A673 (cell line): ENCODE measurements at places on chromosomes 16 and 17. TPM values are rescaled to one million over a fixed set of nuclear protein-coding genes. Genes with fewer than 3 reads are reported as not detected.

TLCD2 gene
- 2.1 and 4.2 TPM in 2 replicates for total RNA-seq

ACSM2B gene
- total RNA-seq, result not detected in 2 replicates

PYY gene
- not detected in 2 replicates for total RNA-seq

ATP2A1 gene
- 3.0 and 3.5 TPM in 2 replicates for total RNA-seq

KRT9 gene
- total RNA-seq, result not detected in 2 replicates

NPIPA2 gene
- total RNA-seq, result 7.8 TPM in 2 replicates

PRSS22 gene
- total RNA-seq, result not detected in 2 replicates

SLC47A1 gene
- total RNA-seq, result 1.9 and 2.1 TPM in 2 replicates

MT3 gene
- not detected in 2 replicates for total RNA-seq

GJD3 gene
- not detected in 2 replicates for total RNA-seq

SSH2 gene
- total RNA-seq, result 75.5 and 83.8 TPM in 2 replicates

SCARF1 gene
- total RNA-seq, result 0.24 TPM in 1 of 2 replicates, not detected in the other

MILR1 gene
- total RNA-seq, result not detected in 2 replicates

LAT gene
- 2.8 and 5.5 TPM in 2 replicates for total RNA-seq

HIRIP3 gene
- 29.7 and 33.2 TPM in 2 replicates for total RNA-seq

PSMC3IP gene
- total RNA-seq, result 30.9 and 31.9 TPM in 2 replicates

PLEKHG4 gene
- 5.8 and 8.9 TPM in 2 replicates for total RNA-seq

HSD17B1 gene
- 0.59 and 0.60 TPM in 2 replicates for total RNA-seq

MRPL10 gene
- total RNA-seq, result 30.5 and 42.0 TPM in 2 replicates

OGFOD1 gene
- 68.4 and 78.1 TPM in 2 replicates for total RNA-seq

TPSB2 gene
- 9.6 and 16.7 TPM in 2 replicates for total RNA-seq

EPX gene
- not detected in 2 replicates for total RNA-seq

SLC12A3 gene
- total RNA-seq, result not detected in 2 replicates

KRT20 gene
- not detected in 2 replicates for total RNA-seq

DBNDD1 gene
- total RNA-seq, result 24.6 and 31.9 TPM in 2 replicates

PSKH1 gene
- total RNA-seq, result 24.2 and 27.4 TPM in 2 replicates

MYH3 gene
- total RNA-seq, result 2.1 and 3.2 TPM in 2 replicates

SLC13A2 gene
- not detected in 2 replicates for total RNA-seq

LRRC37B gene
- total RNA-seq, result 14.2 and 21.2 TPM in 2 replicates

PMFBP1 gene
- total RNA-seq, result 0.42 and 1.2 TPM in 2 replicates

SKAP1 gene
- not detected in 2 replicates for total RNA-seq

GRAPL gene
- not detected in 2 replicates for total RNA-seq

PRR35 gene
- 0.13 TPM in 1 of 2 replicates, not detected in the other for total RNA-seq

GPR139 gene
- total RNA-seq, result not detected in 2 replicates

PARD6A gene
- 8.6 and 8.7 TPM in 2 replicates for total RNA-seq

HP gene
- not detected in 2 replicates for total RNA-seq

ZC3H7A gene
- 65.0 and 67.2 TPM in 2 replicates for total RNA-seq

ENGASE gene
- 24.4 and 33.6 TPM in 2 replicates for total RNA-seq

PLXDC1 gene
- 0.28 and 0.75 TPM in 2 replicates for total RNA-seq

CTRL gene
- 2.9 and 3.2 TPM in 2 replicates for total RNA-seq
